Inflammatory macrophage (primary cell): ENCODE measurements at places on chromosomes 11 and 22.

GRCh38 chr11:5809905-5810795 is 1.4 kb downstream of the OR52N2 start:
- no peak for DNase-seq

DNA sequence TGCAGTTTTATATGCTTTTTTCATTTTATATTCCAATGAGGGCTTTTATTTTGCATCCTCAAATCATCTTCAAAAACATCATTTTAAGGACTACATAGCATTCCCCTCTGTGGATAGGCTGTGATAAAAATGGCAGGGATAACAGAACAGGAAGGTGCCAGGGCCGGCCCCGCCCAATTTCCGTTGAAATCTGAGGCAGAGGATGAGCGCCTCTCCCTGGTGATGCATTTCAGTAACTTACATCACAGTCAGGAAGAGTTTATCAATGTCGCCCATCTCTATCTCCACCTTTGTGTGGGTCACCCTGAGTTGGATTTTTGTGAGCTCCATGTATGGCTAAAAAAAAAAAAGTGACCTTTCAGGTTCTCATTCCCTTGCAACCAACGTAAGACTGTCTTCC is 201.6 kb downstream of the DSCAML1 start:
- no peak for DNase-seq

DNA sequence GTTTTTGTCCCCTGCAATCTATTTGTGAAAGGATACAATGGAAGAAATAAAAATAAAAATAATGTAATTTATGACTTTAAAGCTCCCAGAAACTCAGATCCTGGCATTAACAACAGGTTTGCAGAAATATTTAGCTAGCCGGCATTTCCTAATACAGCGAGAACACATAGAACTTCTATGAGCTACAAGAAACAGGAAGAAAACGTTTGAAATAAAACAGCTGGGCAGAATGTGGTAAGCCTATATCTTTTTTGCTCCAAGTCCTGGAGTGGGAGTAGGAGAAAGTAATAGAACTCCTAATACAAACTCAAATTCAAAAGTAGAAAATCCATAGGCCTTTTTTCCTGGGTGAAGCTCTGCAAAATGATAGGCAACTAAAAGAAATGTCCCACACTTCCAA is 29.6 kb upstream of the FIBIN start:
- no peak for DNase-seq

DNA sequence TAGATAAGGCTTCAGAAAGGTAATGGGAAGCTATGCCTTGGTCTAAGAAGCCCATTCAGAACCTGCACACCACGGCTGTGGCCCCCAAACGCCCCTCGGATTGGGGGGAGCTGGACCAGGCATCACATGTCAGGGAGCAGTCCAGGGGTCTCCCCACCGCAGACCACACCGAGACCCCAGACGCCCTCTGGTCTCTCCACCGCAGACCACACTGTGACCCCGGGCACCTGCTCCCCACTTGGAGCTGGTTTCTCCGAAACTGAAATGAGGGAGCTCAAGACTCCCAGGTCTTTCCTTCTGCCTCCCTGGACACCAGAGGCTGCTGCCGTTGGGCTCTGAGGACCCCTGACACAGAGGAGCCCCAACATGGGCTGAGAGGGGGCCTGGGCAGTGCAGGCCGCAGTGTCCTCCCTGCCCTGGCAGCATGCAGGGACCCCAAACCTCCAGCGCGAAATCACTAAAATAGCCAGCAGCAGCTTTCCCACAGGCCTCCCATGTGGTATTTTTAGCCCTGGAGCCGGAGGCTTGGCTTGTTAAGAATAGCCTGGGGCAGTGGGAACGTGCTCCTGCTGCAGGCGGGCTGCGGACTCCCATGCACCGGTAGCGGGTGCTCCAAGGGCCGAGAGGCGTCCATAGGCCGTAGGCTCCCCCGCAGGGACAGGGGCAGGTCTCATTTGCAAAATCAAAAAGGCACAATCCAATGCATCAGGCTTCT is 7.7 kb downstream of the LINC01488 start:
- DNase-seq, result no peak

GRCh38 chr11:72014761-72015320 is 16.1 kb downstream of the IL18BP start:
- DNase-seq, result no peak
